ENCODE measurements at places on chromosomes 2 and 18.

GRCh38 chr2:102080451-102081242 lies 61.9 kb upstream of the IL1R1 start:
- DNase-seq, result peak; percentile 5

DNA sequence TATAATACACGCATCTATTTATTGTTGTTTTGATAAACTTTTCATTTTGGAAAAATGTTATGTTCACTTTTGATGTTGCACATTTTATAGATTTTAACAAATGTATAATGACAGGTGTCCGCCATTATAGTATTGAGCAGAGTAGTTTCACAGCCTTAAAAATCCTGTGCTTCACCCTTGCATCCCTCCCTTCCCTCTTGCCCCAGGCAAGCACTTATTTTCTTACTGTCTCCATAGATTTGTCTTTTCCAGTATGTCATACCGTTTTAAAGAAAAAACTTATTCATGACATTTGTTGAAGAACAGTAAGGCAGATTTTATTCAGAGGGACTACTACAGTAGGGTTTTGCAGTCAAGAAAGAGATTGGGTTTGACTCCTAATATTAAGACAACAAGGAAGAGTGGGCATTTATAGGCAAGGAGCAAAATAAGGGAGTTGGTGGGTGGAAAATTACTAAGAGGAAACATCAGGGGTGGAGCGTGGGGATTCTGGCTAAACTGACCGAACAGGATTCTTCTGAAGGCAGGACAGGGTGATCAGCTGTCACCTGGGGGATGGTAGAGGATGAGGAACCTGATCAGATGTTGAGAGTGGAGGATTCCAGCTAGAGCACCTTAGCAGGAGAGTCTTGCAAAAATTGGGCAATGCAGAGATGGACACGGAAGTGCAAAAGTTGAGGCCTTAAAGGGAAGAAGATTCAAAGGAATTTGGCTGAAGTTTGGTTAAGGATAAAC lies 108.8 kb downstream of the NCK2 start:
- no peak for DNase-seq

- no peak for DNase-seq
Measured at GRCh38 chr18:52970686-52971085, 630.7 kb downstream of the DCC start.

DNA sequence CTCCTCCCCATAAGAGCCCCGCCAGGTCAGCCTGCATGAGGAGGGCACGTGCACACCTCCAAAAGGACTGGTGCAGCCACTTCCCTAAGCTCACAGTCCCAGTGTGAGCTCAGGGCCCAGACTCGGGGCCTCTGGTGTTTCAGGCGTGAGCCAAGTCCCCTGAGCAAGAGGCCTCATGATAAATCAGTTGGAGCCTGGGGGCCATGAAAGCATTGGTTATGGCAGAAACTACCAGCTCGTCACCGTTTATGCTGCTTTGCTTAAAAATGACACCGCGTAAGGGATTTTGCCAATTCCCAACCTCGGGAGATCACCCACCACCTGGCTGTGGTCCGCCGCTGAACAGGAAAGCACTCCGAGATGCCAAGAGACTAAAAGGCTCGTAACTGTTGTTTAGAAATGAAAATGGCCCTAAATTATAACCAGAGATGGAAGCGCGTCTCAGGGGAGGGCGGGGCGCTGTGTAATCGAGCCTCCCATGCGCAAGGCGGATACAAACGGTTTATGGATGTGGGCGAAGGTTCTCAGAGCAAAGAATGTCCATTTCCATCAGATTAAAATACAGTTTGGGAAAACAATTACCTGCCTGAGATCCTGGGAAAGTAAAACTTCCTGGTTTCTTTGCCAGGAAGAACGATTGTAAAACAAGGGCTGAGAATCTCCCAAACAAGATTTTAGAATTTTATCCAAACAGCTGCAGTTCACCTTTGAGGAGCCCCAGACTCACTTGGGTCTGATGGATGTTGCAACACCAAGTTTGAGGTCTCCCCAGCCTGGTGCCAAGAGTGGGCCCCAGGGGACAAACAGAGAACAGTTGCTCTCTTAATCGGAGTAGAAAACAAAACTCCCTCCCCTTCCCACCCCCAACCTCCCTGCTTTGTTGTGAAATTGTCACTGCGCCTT lies 141.4 kb downstream of the BCL2 start:
- DNase-seq, result no peak

GRCh38 chr18:681985-682384 lies 24.5 kb downstream of the TYMS start:
- DNase-seq, result no peak

- no peak for DNase-seq
Measured at GRCh38 chr2:239035361-239035814, 187.5 kb downstream of the TWIST2 start.

GRCh38 chr18:33653231-33653630 lies 75.2 kb downstream of the ASXL3 start:
- no peak for DNase-seq

GRCh38 chr2:172090044-172090961 lies 5.0 kb downstream of the DLX1 start:
- DNase-seq, result no peak

GRCh38 chr2:6654279-6654678 lies 211.4 kb downstream of the CMPK2 start:
- DNase-seq, result no peak

- no peak for DNase-seq
Measured at GRCh38 chr18:77981874-77982273, 732.2 kb downstream of the GALR1 start.

- DNase-seq, result peak; percentile 23
Measured at GRCh38 chr18:58394046-58394445, 234.8 kb downstream of the ALPK2 start.

GRCh38 chr2:6080932-6081753 lies 389.0 kb downstream of the SOX11 start:
- DNase-seq, result no peak

- no peak for DNase-seq
Measured at GRCh38 chr2:114724454-114724853, 282.0 kb downstream of the DPP10 start.

GRCh38 chr2:38751596-38752410 lies 642 bp upstream of the SRSF7 start:
- peak; percentile 37 for DNase-seq

- no peak for DNase-seq
Measured at GRCh38 chr2:119536211-119536610, 8.0 kb upstream of the CFAP221 start.

DNA sequence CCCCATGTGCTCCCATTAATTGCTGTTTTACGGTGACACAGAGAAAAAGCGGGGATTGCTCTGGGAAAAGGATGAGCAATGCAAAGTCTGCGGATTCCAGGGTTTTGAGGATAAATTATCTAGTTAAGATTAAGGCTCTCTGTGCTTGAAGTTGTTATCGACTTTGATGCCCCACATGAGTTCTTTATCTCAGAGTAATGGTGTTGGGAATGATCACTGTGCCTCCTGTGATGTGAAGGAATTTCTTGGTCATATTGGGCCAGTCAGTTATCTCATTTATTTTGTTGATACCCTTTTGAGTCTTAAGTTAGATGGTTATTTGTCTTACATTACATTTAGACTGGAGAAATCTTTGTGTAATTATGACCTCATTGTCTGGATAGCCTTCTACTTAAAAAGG lies 184.6 kb upstream of the MEX3C start:
- DNase-seq, result no peak

DNA sequence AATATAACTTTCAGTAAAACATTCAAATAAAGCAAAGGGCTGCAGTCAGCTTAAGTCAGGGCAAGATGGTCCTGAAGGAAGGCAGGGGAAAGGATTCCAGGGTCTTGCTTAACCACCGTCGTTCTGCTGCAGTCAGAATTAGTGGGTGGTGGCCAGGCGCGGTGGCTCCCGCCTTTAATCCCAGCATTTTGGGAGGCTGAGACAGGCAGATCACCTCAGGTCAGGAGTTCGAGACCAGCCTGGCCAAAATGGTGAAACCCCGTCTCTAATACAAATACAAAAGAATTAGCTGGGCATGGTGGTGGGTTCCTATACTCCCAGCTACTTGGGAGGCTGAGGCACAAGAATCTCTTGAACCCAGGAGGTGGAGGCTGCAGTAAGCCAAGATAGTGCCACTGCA lies 6.8 kb downstream of the SLC19A3 start:
- no peak for DNase-seq

DNA sequence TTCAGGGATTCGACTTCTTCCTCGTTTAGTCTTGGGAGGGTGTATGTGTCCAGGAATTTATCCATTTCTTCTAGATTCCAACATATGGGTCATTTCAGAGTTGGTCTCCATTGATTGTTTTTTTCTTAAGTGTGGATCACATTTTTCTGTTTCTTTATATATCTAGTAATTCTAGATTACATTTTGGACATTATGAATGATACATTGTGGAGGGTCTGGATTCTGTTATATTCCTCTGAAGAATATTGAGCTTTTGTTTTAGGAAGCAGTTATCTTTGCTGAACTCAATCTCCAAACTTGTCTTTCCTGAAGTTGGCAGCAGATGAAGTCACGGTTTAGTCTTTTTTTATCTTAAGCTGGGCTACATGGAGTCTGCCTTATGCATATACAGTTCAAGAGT lies 9.3 kb downstream of the FAM228B start:
- DNase-seq, result no peak

- DNase-seq, result no peak
Measured at GRCh38 chr2:211928201-211928600, 610.4 kb downstream of the ERBB4 start.

DNA sequence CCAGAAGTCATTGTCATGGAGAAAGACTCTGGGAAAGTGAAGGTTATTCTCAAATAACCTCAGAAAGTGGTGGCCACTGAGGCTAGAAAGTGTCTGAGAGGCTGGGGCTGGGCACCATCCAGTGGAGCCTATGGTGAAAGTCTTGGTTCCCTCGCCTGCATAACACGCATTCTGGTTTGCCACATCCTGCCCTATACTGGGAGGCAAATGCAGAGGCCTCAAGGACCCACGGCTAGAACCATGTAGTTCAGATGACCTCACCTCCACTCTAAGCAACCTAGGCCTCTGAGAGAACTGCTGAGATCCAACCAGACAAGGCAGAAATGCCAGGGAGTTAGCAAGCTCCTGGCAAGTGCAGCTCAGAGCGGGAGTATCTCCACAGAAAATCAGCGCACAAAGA lies 5.1 kb downstream of the ITGB6 start:
- no peak for DNase-seq

DNA sequence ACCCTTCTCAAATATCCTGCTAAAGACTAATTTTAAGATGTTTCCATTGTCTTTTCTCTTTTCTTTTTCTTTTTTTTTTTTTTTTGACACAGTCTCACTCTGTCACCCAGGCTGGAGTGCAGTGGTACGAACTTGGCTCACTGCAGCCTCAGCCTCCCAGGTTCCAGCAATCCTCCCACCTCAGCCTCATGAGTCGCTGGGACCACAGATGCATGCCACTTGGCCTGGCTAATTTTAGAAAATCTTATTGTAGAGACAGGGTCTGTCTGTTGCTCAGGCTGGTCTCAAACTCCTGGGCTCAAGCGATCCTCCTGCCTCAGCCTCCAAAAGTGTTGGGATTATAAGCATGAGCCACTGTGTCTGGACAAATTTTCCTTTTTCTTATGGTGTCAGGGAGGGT lies 167.5 kb downstream of the MCFD2 start:
- DNase-seq, result no peak

DNA sequence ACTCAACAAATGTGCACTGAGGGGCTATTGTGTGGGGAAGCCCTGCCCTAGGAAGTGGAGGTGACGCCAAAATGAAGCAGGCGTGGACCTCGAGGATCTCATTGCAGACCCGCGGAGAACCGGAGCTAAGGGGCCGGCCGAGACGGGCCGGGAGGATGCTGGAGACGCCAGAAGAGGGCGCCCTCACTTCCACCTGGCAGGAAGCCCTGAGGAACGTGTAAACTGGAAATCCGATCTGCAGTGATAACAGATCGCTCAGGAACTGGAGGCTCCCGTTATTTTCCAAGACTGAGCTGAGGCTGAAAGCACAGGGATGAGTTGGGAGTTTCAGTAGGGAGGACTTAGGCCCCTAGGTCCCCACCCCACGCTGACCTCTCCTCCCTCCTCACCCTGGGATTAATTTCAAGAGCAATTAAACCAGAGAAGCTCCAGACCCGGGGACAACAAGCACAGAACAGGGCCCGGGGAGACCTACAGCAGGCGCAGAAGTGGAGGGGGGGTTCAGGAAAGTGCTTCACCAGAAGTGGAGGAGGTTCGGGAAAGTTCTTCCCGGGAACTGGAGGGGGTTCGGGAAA lies 7.7 kb upstream of the COL6A3 start:
- peak; percentile 31 for DNase-seq

- DNase-seq, result no peak
Measured at GRCh38 chr18:74529378-74529777, 4.9 kb upstream of the CNDP1 start.

GRCh38 chr18:62637807-62638687 lies 77.3 kb upstream of the PHLPP1 start:
- peak; percentile 36 for DNase-seq

DNA sequence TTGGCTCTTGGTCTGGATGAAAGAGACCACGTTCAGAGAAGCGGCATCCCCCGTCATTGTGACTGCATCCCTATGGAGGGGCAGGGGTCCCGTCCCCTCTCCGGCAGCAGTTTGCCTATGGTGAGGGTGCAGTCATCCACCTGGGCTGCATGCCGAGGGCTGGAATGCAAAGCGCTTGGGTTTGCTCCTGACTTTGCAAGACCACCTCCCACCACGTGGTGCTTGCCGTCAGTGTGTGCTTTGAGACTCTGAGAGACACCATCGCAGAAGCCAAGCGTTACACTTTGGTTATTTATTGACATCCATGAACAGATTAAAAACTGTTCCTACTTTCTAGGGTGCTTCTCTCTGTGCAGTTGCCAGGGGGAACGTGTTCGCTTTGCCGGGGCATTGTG lies 59.5 kb downstream of the SH3RF3 start:
- DNase-seq, result no peak

DNA sequence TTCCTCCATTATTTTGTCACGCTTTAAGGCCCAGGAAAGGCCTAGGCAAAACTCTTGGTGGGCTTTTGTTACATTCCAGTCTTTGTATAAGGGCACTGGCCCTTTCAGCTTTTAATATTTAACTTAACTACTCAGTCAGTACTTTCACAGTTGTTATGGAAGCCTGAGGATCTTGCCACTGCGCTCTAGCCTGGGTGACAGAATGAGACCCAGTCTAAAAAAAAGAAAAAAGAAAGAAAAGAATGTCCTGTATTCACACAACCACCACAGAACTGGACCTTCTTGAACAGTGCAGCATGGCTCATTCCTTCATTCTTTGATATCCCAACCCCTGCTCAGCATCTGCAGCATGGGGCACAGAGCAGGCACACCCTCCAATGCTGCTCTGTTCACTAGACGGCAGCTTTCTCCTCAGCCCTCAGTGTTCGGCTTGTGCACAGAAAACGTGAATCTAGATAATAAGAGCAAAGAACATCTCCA lies 93.4 kb upstream of the MSH2 start:
- no peak for DNase-seq

GRCh38 chr2:119649364-119649917 lies 29.6 kb upstream of the TMEM177 start:
- peak; percentile 9 for DNase-seq

- DNase-seq, result no peak
Measured at GRCh38 chr2:120230515-120231471, 7.6 kb upstream of the TMEM185B start.

DNA sequence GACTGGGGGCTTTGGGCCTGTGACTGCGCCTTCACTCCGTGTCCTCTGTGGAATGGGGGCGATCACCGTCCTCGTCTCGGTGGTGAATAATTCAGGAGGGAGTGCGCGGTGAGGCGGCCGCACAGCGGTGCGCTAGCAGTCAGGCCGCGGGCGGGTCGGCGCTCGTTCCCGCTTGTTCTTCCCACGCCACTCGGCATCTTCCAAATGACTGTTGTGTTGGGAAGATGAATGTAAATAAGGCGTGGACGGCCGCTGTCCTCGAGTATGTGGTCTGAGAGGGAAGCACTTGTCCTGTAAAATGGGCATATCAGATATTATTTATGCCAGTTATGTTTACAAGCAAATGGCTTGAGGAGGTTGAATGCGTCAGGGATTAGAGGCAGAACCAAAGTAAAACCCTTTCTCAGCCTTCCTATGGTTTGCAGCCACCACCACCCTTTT lies 608 bp upstream of the VPS4B start:
- peak; percentile 63 for DNase-seq

All from RKO (cell line).